ENCODE measurements at places on chromosomes 3 and 15.

- DNase-seq, result no peak
Measured at GRCh38 chr3:161156936-161157335, 51.8 kb upstream of the B3GALNT1 start.

DNA sequence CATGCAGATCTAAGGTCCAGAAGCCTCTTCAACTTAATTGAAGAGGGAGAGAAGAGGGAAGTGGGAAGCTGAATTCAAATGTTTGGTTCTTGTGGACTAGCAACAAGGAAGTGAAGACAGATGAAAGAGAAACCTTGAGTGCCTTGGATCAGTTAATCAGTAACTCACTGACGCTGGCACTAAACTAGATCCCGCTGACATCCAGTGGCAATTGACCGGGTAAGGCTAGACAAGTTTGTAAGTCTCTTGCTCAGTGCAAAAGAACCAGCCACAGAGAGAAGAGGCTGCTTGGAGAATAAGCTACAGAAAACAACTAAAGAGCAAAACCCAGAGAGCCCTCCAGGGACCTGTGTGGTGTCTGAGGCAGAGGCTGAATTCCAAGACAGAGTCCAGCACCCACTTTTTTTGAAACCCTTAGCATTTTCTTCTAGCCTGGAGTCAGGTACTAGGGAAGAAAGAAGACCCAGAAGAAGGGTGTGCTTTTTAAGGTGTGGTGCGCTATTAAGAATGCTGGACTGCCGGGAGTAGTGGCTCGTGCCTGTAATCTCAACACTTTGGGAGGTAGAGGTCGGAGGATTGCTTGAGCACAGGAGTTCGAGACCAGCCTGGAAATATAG, 6.9 kb downstream of the PLCH1 start:
- no peak for DNase-seq

DNA sequence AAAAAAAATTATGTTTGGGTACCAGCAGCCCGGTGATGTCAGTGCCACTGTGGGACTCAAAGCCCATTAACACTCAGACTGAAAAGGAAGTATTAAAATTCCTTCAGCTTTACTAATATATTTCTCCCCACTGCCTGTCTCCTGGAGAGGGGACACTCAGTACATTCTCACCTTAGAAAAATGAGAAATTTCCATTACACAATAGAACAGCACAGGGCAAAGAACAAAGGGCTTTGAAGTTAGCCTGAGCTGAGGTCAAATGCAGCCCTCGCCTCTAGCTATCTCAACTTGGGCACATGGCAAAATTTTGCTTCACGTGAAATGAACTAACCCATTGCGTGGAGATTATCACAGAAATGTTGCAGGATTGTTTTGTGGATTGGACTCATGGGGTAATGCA, 80.8 kb downstream of the RARB start:
- no peak for DNase-seq

DNA sequence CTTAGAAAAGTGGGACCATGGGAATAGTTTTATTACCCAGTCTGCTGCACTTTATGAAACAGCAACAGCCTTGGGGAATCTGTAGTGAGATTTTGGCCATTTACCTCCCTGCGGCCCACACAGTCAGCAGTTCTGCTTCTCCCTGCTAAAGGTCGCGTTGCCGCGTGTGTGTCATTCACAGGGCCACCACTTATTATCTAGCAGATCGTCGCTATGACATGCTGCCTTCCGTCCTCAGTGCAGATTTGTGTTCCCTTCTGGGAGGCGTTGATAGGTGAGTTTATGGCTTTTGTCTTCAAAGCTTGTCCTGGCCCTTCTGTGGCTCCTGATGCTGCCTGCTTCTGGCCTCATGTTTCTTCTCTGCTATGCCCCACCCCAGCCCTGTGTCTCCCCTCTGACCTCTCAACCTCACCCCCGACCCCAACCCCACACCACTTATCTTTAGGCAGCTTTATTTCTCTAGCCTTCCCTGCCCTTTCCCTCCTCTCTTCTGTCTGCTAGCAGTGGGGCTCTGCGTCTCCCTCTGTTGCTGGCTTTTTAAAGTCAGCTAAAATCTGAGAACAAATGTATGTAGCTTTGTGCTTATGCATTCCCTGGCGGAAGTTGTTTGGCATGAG, 30.1 kb downstream of the DIS3L start:
- no peak for DNase-seq

- no peak for DNase-seq
Measured at GRCh38 chr15:81068516-81068915, 65.6 kb upstream of the CFAP161 start.

DNA sequence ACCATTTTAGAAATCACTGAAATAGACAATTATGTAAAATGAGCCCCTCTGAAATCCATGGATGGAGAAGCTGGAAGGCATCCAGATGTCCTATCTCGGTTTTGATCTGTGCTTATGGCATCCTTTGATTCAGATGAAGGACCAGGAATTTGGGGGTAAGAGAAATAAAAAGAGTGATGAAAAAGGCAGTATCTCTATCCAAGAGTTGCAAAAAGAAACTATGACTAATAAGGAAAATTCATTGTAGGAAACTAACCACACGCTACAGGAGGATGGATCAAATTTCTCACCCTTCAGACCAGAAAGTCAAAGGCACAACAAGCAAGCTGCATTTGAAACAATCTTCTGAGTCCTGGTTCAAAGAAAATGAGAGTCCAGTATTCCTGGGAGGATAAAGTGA, 34.8 kb downstream of the SRGAP3 start:
- DNase-seq, result no peak
